ENCODE measurements at places on chromosomes 2 and 18. TPM values are rescaled to one million over a fixed set of nuclear protein-coding genes. Genes with fewer than 3 reads are reported as not detected.

DNA sequence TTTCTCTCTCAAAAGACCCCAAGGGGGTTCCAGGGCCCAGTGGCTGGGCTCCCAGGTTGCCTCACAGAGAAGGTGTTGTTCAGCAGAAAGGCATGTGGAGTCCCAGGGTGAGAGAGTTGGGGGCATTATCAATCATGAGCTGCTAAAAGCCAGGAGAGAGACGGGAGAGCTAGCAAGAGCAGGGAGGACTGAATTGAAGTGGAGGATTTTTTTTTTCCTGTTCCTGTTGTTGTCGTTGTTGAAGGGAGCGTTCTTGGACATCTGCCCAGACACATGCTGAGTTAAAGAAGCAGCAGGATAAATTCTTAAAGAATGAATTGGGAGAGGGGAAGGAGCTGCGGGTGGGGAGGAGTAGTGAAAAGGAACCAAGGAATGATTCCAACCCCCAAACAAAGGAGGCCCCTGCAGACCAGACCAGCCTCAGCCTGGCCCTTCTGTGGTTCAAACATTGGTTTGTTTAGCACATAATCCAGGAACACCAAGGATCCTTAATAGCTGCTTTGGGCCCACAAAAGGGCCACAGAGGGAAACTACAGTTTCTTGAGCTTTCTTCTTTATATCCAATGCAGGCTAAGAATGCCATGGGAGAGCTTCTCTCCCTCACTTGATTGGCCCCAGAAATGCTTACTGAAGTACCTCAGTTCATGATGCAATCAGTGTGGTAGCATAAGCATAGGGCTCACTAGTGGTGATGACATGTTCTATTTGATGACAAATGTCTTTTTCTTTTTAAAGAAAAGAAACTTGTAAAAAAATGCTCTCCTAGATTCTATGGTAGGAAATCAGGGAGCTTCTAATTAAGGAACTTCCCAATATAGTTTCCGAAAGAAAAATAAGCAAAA lies 146.0 kb downstream of the SETBP1 start:
- DNase-seq = no peak

GRCh38 chr2:27024188-27024587 lies 8.6 kb upstream of the TMEM214 start:
- DNase-seq = no peak

Gene HOXD12
- not detected for total RNA-seq

DNA sequence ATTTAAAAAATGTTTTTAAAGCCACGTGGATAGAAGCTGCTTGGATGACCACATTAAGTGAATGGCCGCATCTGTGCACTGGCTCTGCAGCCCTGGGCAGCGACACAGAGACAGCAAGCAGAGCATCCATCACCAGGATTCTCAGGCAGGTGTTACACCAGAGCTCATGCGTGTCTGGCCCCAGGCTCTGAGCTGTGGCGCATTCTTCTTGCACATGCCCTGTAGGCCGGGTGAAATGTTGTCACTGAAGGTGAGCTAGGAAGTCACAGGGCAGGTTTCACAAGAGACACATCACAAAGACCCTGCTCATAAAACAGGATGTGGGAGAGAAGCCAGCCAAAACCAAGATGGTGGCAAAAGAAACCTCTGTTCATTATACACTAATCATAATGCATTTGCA lies 8.4 kb upstream of the PXDN start:
- peak; percentile 25 for DNase-seq

Gene AMMECR1L
- total RNA-seq = 15.6 TPM

Gene ABCB11
- not detected for total RNA-seq

- no peak for DNase-seq
Measured at GRCh38 chr18:68427951-68428401, 286.9 kb downstream of the TMX3 start.

DNA sequence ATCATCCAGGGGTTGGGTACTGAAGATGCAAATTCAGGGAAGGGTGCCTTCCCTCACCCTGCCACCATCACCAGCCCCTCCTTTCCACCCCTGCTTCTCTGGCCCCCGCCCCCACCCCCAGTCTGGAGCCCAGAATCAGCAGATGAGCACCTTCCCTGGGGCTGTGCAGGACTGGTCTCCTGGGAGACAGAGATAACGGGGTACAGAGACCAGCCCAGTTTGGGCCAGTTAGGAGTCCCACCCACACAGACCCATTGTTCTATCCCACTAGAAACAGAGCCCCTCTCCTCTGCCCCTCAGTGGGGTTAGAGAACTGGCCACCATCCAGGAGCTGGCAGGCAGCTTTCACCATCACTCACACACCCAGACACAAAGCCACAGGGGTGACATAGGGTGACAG lies 4.5 kb upstream of the CRYBA2 start:
- no peak for DNase-seq

- no peak for DNase-seq
Measured at GRCh38 chr18:79802298-79802697, 4.6 kb downstream of the KCNG2 start.

Gene SP100
- total RNA-seq = 211 TPM

Gene UGT1A9
- total RNA-seq = not detected

GRCh38 chr2:156356014-156356754 lies 23.7 kb upstream of the NR4A2 start:
- DNase-seq = no peak

DNA sequence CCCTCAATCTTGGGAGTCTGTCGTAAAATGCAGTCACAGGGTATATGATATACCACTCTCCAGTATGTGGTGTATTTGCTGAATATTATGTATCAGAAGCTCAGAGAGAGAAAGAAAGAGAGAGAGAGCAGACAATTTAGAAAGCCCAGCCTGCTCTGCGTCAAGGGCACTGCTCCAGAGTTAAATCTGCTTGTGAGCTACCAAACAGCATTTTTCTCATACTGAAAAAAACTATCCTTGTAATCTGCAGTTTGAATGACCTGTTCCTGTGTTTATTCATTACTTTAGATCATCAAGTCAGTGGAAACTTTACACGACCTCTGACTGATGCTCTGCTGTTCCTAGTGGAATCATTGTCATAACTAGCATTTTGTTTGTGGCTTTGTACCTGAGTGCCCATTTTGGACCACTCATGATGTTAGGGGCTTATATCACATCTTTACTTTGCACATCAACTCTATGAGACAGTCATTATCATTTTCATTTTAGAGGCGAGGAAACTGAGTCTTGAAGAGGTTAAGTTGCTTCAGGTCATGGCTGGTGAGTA lies 89.2 kb upstream of the PELI1 start:
- no peak for DNase-seq

Gene C2orf81
- 10.5 TPM for total RNA-seq

DNA sequence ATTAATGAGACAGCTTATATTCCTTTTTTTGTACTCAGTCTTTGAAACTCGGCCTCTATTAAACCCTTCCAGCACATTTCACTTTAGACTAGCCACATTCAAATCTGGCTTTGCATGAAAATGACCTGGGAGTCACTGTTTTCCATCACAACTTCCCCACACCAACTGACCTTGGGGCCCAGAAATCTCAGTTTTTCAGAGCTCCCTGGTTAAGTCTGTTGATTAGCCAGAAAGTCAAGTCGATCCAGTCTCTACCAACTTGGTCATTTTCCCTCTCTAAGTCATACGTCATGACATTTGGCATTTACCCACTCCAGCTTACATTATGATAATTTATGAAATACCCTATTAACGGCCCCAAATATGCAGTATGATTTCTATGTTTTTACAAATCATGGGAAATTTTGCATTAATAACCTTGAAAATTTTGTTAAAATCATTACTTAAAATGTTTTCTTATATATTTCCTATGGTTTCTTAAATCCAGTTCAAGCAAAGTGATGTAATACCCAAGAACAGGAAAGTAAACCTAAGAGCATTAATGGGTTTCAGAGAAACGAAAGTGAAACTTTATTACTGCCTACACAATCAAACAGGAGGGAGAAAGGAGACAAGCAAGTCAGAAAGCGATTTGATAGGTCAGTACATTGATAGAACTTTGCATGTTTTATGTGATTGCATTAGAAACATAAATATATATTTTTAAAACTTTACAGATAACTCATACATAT lies 77.1 kb downstream of the SPATS2L start:
- peak; percentile 56 for DNase-seq

DNA sequence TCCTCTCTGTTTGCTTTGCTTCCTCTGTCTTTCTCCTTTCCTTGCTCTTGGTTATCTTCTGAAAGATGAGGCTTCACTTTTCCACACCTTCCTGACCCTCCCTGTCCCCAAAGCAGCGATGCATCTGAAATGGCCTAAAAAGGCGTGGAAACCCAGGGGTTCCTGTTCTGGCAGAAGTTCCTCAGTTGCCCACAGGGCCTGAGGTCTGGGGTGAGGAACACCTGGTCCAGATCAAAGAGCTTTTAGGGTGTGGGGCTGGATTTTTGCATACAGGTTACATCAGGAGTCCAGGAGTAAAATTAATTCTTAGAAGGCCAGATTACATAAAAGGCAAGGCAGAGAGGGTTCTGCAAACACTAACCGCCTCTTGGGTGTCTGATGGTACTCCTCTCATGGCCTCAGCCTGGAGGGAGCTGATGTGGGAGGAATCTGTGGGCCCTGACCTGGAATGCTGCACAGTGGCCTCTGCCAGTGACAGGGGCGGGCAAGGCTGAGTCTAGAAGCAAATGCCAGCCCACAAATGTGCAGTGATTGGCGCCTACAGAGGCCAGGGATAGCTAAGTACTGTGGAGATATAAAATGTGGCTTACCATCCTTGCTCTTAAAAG lies 41.8 kb downstream of the INPP4A start:
- DNase-seq = no peak

DNA sequence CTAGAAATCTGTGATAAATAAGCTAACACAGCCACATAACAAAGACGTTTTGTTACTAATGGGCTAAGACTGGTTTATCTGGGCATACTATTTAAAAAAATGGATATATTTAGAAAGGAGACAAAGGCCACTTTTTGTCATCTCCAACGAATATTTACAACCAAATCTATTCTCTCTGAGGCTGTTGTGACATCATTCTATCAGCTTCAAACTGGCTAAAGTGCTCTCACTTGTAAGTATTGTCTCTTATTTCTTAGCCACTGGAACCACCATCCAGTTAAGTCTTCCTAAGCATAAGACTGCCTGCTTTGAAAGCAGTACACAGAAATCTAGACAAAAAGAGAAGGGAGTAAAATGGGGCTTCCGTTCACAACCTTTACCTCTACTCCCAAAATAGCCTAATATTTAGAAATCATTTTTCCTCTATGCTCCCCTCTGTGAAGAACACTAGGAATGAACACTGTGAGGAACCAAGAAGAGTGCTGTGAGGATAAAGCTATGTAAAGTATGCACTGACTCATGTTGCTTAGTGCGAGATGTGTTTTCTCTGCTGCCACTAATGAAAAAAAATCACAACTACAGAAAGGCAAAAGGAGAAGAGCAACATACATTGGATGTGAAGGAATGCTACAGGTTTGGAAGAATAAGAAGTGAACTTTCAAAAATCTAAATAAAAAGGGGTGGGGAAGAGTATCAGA lies 264.1 kb downstream of the EXOC6B start:
- DNase-seq = no peak

DNA sequence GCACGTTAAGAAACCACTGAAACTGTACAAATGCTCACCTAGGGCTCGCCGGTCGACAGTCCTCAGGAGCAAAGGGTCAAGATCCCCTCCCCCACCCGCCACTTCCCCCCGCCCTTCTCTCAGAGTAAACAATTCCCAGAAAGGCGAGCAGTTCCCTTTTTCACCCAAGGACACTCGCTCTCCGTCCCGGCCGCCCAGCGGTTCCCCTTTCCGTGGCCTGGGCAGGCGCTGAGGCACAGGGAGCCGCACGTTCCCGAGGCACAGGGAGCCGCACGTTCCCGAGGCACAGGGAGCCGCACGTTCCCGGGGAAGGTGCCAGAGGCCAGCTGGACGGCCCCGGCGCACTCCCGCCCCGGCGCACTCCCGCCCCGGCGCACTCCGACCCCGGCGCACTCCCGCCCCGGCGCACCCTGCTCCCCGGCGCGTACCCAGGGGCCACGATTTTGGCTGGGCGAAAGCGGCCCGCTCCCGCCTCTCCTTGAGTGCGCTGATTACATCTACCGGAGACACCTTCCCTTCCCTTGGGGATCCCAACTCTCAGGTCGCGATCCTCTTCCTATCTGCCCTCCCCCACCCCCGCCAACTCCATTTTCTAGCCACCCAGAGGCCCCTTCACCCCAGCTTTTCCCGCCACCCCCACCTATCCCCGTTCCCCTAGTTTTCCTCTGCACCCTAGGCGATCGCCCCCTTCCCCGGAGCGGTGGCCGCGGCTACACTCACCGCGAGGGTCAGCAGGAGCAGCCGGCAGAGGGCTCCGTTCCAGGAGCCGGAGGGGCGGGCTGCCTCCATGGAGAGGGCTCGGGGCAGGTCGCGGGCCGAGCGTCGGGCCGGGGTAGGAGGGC lies 817 bp downstream of the DSC2 start:
- DNase-seq = no peak

Gene ANKRD30BL
- total RNA-seq = not detected

Gene GPR39
- total RNA-seq = not detected

DNA sequence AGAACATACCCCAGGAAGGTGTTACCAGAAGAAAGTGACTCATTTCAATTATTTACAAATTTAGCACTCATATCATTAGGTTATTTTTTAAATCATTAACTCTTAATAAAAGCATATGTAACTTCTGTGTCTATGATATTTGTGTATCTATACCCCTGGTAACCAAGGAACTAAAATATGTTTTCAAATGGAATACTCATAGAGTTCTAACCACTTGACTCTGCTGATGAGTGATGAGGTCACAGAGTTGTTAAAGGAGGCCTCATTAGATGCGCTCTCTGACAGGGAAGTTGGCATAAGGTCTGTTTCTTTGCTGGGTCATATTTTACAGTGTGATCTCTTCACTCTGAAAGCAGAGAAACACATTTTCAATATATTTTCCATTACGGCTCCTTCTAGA lies 73.4 kb downstream of the CCDC150 start:
- no peak for DNase-seq

DNA sequence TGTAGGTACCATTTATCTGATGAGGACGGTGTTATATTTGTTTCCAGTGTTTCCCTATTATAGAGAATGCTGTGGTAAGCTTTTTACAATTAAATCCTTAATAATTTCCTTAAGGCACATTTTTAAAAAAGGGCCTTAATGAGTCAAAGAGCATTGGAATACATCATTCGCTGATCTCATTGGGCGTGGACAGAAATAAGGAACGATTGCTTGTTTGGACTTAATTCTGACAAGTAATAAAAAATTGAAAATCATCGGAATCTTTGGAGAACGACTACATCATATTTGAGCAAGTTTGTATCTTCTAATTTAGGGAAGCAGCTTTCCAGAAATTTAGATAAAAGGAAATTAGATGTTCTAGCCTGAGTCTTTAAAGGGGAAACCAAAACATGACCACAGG lies 11.3 kb downstream of the AGPS start:
- no peak for DNase-seq

GRCh38 chr18:76233876-76234675 lies 261.0 kb downstream of the ZNF516 start:
- DNase-seq = no peak

Gene LOXHD1
- total RNA-seq = not detected

DNA sequence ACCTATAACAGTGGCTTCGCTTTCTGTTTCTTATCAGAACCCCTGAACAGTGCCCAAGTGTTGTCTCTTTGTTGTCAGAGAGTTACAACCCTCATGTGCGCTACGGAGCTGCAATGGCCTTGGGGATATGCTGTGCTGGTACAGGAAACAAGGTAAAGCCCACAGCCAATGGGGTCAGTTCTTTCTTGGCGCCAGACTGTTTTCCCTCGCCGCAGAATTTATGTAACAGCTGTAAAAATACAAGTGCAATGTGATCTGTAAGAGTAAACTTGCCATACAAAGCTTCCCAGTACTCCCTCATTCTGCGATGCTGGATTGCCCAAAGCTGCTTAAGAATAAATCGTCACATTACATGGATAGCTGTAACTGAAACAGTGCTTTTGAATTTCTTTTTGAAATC lies 13.9 kb upstream of the HTR2B start:
- no peak for DNase-seq

Measured in naive thymus-derived CD4-positive, alpha-beta T cell (primary cell).